ENCODE measurements at places on chromosomes 6 and 20.

DNA sequence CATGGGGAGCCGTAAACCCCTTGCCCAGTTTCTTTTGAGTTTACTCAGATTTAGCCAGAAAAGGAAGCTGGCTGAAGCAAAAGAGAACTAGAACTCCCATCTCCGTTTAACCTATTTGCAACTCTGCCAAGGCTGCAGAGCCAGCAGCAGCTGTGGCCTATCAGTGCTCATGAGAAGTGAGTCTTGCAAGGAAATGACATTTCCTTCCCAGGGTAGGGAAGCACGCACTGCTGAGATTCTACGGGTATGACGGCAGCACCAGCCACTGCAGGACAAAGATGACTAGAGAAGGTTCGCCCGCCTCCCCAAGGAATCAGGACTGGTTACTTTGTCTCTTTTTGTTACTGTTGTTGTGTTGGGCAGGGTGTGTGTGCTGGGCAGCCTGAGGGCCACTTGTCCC is 47.6 kb downstream of the PPP1R3G start:
- DNase-seq = no peak

GRCh38 chr6:119768201-119768600 is 418.6 kb upstream of the MAN1A1 start:
- no peak for DNase-seq

DNA sequence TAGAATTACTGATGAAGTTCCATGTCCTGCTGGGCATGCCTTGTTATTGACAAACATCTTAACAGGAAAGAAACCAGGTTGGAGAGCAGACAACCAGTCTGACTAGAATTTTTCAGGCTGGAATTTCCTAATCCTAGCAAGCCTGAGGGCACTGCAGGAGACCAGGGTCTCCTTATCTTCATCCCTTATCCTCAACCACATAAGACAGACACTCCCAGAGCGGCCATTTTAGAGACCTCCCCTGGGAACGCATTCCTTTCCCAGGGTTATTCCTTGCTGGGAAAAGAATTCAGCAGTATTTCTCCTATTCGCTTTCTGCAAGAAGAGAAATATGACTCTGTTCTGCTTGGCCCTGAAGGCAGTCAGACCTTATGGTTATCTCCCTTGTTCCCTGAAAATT is 803.7 kb downstream of the GRIK2 start:
- DNase-seq = no peak

DNA sequence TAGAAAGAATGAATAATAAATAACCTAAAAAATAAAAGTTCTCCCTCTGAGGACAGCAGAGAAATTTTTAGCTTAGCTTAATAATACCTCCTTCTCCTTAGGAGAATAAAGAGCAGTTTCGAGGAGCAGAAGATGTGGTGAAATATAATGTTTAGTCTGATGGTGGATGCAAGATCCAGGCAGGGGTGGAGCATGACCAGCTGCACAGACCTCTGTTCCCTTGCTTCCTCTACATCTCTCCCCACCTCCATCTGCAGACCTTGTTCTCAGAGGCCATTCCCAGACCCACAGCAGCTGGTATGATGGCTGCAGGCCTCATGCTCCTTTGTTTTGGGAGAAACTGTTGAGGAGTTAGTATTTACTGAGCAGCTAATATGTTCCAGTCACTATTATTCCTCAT is 1.5 kb downstream of the BTN3A2 start:
- no peak for DNase-seq

DNA sequence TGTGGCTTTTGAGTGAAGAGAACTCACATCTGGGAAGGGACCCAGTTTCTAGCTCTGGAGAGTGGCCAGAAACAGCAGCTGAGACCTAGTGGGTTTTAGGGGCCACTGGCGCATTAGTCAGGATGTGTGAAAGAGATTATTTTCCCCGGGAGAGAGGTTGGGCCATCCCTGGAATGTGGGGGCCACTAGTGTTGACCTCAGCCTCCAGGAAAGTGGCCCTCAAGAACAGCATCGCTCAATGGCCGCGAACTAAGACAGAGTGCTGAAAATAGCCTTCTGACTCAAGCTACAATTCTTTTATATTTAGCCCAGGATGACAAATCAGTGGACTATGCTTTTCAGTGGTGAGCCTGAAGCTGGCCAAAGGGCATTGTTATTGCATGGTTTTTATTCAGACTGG is 210.4 kb upstream of the RNF24 start:
- DNase-seq = no peak

DNA sequence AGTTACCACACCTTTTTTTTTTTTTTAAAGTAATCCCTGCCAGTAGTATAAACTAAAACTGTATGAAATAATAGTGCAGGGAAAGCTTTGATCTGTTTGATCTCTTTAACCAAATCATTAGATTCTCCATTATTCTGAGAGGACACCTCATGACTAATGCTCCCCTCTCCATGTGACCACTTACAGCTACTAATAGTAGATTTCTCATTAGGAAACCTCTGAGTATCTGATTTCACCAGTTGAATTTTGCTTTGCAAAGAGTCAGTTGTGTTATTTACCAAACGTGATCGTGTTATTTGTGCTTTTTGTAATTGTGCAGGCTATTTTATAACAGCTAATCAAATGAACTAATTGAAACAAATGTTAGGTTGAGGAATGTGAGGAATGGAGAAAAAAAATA is 12.5 kb downstream of the CASP8AP2 start:
- no peak for DNase-seq

DNA sequence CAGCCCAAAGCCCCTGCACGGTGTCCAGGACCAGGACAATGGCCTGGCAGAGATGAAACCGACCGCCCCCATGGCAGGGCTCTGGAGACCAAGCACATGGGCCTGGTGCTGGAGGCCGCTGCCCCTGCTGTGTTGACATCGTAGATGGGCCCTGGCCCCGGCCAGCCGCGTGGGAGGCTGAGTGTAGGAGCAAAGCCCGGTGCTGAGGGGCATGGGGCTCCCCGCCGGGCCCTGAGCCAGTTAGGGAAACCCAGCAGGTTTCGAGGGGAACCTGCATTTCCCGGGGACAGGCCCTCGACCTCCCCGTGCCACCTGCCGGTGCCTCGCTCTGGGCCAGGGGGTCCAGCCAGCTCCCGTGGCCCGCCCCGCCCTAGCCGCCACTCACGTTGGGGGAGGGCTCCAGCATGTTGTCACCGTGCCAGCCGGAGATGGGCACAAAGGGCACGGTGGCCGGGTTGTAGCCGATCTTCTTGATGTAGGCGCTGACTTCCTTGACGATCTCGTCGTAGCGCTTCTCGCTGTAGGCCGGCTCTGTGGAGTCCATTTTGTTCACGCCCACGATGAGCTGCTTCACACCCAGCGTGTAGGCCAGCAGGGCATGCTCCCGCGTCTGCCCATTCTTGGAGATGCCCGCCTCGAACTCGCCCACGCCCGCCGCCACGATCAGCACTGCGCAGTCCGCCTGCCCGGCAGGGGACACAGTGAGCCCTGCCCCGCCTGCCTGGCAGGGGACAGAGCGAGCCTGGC is 4.3 kb downstream of the EEF1A2 start:
- DNase-seq = no peak

DNA sequence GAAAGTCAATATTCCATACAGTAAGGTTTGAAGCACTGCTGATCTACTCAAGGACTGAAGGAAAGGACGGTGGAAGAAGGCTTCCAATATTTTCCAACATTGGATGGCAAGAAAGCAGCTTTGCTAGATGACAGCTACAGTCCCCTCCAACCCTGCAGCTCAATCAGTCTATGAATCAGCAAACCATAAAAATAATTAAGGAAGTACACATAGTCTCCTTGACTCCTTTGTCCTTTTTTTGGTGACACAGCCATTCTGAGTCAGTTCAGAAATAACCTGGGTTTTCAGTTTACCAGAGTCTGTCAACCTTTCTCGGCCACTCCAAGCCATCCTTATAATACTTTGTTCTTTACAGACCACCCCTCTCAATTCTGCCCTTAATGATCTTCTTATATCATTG is 232.5 kb downstream of the IBTK start:
- no peak for DNase-seq

DNA sequence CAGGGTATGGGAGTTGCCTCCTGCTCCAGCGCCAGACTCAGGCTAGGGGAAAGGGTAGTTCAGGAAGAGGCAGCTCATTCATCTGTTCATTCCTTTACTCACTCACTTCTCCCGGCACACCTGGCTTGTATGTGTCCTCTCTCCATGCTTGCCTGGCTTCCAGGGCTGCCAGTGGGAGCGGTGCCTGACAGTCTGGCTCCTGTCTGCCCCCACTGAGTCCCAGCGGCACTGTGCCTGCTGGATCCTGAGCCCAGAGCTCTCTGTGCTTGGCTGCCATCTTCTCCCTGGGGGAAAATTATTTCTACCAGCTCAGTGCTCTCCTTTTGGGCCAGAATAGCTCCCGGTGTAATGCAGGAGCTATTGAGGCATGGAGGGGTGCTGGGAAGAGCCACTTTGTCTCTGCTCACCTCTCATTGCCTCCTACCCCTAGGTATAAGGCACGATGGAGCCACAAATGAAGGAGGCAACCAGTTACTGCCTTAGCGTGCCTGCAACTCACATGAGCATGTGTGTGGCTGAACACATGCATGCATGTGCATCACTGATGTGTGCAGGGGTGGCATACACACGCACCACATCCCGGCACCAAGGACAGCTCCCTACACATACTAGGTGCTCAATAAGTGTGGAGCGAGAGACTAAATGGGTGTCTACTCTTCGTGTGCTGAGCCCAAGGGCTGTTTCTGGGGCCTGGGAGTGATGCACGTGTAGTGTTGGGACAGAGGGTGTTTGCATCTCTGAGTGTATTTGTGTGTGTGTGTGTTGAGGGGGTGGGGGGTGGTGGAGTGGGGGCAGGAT is 46.6 kb downstream of the CDH22 start:
- DNase-seq = no peak

- DNase-seq = no peak
Measured at GRCh38 chr6:48183178-48183577, 72.2 kb upstream of the PTCHD4 start.

DNA sequence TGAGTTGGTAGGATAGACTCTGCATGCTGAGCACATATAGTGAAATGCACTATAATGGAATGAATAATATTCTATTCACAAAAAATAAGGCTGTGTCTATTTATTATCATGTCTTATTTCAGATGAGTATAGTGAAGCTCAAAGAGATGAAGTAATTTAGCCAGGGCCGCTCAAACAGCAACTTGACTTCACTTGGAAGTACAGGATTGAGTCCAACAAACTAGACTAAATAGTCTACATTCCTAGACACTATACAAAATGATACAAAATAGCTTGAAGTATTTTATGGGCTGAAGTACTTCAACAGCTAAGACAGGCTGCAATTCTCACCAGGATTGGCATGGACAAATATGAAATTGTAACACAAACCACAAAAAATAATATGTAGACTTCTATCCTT is 144.5 kb upstream of the DST start:
- no peak for DNase-seq

DNA sequence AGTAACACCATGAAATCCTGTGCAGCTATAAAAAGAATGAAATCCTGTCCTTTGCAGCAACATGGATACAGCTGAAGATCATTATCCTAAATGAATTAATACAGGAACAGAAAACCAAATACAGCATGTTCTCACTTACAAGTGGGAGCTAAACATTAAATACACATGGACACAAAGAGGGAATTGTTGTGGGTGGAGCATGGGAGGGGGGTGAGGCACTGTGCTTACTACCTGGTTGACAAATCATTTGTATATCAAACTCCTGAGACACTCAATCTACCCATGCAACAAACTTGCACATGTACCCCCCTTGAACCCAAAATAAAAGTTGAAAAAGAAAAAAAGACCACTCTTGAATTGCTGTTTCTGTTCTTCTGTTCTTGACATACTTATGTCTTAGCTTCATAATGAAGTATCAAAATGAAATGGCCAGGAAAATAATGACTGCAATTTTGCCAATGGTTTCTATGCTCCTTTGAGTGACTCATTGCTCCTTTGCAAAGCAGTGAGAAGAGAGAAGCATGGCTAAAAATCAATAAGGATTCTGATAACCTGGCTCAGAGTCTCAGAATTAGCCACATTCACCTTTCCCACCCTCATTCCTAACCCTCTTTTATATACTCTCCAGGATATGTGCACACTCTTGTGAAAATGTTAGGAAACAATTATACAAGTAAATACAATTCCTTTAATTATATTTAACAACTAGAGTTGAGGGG is 71.0 kb downstream of the CYP39A1 start:
- no peak for DNase-seq

- DNase-seq = no peak
Measured at GRCh38 chr6:84103029-84103428, 69.5 kb downstream of the MRAP2 start.

DNA sequence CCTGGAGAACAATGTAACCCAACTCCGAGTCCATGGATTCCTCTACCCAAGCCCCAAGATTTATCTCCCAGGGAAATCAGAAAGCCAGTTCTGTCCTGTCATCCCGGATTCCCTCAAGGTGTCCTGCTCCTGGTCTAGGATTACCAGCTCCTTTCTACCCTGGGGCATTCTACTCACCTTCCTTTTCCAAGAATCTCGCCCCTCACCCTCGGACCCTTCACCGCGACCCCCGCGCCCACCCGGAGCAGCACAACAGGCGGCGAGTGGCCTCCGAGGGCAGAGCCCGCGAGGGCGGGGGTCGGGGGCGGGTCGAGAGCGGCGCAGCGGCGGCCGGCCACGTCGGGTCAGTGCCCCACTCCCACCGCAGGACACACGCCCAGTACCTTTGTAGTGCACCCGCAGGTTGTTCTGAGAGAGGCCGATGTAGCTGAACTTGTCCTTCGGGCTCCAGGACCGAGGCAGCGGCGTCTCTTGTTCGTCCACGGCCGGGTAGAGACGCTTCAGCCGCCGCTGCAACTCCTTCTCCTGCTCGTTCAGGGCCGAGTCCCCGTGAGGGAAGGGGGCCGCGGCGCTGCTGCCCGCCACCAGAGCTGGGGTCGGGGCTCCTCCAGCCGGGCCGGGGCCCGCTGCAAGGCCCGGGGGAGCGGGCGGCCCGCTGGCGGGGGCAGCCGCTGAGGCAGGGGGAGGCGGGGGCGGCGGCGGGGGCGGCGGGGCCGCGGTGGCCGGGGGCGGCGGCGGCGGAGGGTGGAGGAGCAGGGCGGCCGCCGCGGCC is 897 bp downstream of the RANBP9 start:
- peak; percentile 75 for DNase-seq

GRCh38 chr6:136566851-136567250 is 16.6 kb upstream of the MAP7 start:
- DNase-seq = no peak

DNA sequence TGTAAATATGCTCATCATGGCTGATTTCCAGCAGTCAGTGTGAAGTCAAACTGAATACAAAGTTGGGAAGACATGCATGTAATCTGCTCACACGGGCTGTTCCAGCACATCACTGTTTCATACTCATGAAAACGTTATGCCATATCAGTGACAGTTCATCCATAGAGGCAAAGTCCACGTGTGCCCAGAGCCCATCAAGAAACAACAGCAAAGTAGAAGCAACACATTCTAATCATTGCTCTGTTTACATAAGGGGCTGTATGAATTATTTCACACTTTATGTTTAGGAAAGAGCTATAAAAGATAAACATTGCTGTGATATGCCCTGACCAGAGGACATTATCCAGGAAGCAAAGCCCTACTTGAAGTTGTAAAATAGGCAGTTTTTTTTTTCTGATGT is 157.0 kb upstream of the ENPP5 start:
- no peak for DNase-seq

DNA sequence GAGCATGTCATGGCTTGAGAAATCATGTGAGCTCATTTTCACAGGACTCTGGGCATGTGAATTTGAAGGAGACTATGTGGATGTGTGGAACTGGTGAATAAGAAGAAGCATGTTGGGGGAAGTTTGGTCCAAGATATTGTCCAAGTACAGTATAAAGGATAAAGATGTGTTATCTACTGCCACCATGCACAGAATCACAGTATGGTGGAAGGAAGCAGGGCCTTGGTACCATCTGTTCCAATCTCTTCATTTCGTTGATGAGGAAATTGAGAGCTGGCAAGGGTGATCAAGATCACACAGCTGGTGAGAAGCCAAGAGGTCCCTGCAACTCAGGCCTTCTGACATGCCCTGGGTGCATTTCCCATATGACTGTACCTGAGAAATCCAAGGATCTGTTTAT is 31.5 kb upstream of the RIPOR2 start:
- DNase-seq = no peak

Data from sciatic nerve (tissue), 2 donors.